ENCODE measurements at places on chromosomes 5 and 9.

DNA sequence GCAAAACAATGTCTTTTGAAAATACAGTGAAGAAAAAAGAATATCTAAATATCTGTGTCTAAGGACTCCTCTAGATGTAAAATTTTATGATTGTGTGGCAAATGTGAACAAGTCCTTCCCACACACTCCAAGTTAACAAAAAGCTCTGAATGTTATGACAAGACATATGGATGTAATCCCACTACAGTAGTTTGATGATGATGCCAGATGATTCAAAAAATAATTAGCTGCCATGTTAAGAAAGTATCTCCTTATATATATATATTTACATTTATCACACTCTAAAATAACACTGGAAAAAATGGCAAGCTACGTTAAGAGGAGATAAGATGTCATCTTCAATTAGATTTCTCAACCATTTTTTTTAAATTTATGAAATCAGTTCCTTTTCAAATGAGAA lies 178.5 kb downstream of the NFIB start:
- no peak for ATAC-seq

- ATAC-seq: peak; percentile 52
Observed at GRCh38 chr9:87711857-87712800, 13.8 kb upstream of the CTSL start.

- no peak for ATAC-seq
Observed at GRCh38 chr5:82862711-82863110, 214.5 kb downstream of the TMEM167A start.

DNA sequence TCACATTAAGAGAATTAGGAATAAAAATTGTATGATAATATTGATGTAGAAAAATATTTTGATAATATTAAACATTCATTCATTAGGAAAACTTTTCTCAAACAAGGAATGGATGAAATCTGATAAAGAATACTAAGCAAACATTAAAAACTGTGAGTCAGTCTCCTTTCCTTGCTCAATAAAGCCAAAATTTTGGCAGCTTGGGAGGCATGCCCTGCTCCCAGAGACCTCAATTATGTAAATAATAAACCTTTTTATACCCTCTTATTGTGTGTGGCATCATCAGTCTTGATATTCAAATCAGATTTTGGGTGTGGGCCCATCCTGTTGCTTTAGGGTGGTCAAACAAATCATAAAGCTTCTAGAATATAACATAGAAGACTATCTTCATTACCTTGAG lies 36.6 kb upstream of the CCL21 start:
- no peak for ATAC-seq

DNA sequence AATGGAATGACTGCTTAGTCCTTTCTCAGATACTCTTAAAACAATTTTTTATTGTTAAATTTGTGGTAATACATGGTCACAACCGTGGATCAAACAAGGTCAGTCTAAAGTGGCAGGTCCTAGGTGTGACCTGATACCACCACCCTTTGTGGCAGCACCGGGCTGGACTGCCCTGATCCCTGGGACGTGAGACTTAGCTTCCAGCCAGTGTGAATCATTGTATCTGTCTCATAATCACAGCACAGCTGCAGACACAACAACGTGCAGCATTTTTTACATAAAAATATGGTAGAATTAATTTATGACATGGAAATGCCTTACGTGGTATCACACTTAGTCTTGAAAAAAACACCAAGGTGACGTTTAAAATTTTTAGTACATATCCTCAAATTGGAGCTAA lies 7.8 kb downstream of the TOR1B start:
- no peak for ATAC-seq

- no peak for ATAC-seq
Observed at GRCh38 chr5:73282923-73283322, 109.9 kb downstream of the TMEM174 start.

GRCh38 chr9:95074632-95075031 lies 242.9 kb downstream of the FANCC start:
- no peak for ATAC-seq

- no peak for ATAC-seq
Observed at GRCh38 chr9:24090566-24090965, 264.5 kb upstream of the ELAVL2 start.

DNA sequence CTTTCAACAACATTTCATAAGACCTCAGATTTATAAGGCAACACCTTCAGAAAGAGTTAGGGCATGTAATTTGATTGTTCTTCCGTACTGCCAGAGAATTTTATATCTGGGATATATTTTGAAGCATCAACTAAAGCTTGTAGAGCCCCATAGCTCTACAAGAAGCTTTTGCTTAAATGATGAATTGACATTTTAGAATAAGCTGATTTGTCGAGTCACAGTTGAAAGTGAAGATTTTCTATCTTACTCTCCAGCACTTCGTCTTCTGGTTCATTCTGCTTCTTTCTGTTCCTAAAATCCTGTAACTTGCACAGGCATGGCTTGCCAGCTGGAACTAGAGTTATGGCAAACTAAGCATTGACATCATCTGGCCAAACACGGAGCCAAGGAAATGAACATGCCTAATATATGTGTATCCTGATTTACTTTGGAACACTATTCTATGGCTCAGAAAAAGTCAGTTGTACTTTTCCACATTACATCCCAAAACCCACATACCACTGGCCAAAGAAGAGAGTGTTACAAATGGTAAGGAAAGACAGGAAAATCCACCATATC lies 68.6 kb upstream of the MAST4 start:
- no peak for ATAC-seq

- no peak for ATAC-seq
Observed at GRCh38 chr5:91777671-91778070, 394.6 kb upstream of the ARRDC3 start.

- no peak for ATAC-seq
Observed at GRCh38 chr5:6041977-6042550, 336.3 kb downstream of the MED10 start.

DNA sequence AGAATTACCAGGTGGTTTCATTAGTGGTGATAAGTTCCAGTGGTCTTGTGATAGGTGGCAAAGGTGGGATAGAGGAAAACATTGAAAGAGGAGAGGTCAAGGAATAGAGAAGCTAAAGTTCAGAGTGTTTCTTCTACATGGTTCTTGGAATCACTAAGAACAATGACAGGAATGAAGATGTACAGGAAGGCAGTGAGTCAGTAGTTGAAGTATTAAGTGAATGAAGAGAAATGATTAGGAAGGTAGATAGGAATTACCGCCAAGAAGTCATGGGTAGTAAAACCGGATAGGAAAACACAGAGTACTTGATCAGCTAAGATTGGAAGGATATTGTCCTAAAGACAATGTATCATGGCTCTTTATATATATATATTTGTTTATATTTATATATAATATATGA lies 37.9 kb upstream of the RASA1 start:
- ATAC-seq: no peak

DNA sequence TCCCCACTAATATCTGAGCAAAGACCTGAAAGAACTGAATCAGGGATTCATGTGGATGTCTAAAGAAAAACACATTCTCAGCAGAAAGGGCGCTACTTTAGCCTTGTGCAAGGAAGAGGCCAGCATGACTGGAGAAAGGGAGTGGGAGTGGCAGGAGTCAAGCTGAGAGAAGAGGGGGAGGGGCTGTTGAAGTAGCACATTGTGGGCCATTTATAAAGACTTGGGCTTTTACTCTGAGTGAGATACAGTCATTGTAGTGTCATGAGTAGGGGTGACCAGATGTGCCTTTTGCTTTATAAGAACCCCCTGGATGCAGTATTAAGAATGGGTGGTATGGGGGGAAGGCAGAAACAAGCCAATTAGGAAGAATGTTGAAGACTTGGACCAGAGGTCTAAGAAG lies 452.8 kb downstream of the ENC1 start:
- ATAC-seq: no peak

DNA sequence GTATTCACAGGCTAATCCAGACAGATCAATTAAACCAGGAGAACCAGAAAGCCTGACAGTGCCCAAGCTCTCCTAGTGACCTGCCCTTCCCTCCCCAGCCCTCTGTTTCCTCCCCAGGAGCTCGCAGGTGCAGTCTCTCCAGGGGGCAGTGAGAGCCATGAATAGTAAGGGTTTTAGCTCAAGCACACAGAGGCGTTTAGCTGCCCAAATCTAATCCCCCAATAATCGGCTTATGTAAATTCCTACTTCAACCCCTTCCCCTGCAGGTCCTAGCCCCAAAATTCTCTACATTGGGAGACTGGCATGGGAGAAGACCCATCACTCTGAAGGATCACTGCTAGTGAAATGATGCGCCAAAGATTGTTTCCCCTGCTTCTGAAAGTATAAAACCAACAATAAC lies 10.5 kb upstream of the TAL2 start:
- no peak for ATAC-seq

- peak; percentile 92 for ATAC-seq
Observed at GRCh38 chr5:107630184-107630583, 40.6 kb downstream of the EFNA5 start.

- ATAC-seq: no peak
Observed at GRCh38 chr5:31273631-31274378, 80.3 kb downstream of the CDH6 start.

- ATAC-seq: no peak
Observed at GRCh38 chr9:86115886-86116285, 16.5 kb upstream of the GOLM1 start.

DNA sequence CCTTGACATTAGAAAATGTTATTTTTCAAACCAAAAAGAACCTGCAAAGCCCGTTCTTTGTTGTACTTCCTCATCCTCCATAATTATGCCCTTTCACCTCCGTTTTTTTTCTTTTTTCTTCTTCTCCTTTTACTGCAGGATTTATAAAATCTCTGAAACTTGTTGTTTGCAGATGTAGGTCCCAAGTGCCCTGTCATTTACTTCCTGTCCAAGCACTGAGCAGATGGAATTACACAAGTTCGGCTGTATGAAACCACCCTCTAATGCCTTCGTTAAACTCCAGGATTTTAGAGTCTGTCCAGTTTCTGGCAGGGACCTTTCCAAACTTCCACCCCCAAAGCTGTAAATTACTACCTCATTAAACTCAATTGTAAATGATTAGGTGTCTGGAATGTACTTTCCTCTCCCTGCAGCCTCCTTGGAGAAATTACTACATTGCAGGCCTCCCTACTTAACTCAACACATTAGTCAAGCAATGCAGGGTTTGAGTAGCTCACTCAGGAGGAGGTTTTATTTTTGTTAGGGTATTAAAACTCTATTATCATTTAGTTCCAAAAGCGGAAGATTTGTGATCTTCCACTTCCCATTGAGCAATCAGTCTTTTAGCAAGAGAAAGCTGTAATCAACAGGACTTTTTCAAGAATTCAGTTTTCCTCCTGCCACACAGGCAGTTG lies 125.6 kb upstream of the LPAR1 start:
- no peak for ATAC-seq

GRCh38 chr5:122078116-122079110 lies at the start of gene LOX:
Gene LOX (minus strand): TSS chr5:122078259. CDS start chr5:122077985, 274 bp downstream.
- peak; percentile 64 for ATAC-seq

DNA sequence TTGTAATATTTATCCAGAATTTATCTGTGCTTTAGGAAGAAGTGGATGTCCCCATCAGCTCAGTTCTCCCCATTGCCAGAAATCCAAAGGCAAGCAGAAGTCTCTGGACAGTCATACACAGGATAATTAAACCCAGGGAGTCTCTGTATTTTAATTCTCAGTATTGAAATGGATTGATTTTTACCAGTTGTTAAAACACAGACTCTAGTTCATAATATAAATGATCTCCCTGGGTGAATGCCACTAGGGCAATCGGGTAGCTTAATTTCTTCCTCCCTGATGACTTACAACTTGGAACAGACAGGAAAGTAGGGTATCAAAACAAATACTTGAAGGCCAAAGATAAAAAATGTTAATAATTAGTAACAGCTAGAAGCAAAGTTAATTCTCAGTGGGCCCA lies 66.5 kb upstream of the DAP start:
- ATAC-seq: no peak

GRCh38 chr5:136155761-136156160 lies 23.1 kb downstream of the SMAD5 start:
- ATAC-seq: peak; percentile 77

DNA sequence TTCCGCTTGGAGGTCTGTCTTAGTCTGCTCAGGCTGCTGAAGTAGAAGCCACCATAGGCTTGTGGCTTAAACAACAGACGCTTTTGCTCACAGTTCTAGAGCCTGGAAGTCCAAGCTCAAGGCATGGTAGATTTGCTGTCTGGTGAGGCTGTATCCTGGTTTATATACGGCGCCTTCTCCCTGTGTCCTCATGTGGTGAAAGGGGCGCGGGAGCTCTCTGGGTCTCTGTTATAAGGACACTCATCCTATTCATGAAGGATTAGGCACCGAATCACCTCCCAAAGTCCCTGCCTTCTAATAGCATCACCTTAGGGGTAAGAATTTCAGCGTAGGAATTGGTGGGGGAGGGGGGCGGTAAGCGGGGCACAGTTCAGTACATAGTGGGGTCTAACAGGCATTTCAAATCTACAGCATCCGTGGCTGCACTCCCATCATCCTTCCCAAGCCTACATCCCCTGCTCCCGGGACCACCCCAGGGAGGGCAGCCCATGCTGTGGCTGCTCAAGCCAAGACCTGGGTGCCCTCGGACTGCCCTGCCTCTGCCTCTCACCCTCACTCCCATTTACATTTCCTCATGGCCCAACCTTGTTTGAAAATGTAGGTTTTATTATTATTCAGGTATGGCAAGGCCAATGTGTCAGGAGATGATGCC lies 15.1 kb upstream of the LPCAT1 start:
- no peak for ATAC-seq

GRCh38 chr9:38022995-38023394 lies 46.0 kb downstream of the SHB start:
- ATAC-seq: peak; percentile 71

- ATAC-seq: no peak
Observed at GRCh38 chr9:131674425-131675421, 65.2 kb downstream of the RAPGEF1 start.

GRCh38 chr9:77435688-77436087 lies 212.4 kb downstream of the GNA14 start:
- no peak for ATAC-seq

DNA sequence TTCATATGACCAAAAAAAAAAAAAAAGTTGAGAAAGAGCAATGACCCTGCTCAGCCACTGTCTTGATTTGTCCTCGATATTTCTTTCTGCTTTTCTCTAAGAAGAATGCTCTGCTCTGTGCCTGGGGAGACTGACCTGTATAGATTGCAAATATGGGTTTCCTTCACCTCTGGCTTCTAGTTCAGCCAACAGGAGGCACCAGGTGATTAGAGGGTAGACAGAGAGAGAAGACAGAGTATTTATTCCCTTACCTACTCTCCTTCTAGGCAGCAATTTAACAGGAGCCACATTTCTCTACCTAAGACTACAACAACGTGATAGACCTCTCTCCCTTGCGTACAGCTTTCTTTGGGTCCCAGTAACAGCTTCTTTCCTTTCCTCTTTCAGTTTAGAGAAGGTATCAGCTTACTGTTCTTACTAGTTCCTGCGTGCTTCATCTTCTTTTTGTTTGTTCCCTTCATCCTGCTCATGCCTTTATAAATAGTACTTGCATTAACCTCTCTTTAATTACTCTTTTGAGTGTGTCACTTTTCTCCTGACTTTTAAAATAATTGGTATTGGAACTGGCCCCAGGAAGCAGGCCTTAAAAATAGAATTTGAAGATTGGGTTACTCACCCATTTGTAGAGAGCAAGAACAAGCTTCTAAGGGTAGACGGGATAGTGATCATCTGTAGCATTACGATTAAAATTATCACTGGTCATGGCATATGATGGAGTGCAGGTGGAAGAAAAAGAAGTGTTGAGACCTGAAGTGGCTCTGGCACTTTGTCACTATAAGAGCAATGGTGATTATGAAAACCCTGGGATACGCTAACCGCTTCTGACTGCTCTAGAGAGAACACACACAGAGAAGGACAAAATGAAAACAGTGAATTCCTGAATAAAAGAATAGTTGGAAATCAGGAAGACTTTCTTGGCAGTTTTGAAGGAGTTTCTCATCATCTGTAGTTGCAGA lies 161.2 kb upstream of the FSTL4 start:
- ATAC-seq: no peak
